ENCODE measurements at places on chromosomes 12 and 14.

GRCh38 chr14:50059763-50060616, 56.4 kb downstream of the VCPKMT start:
- no peak for DNase-seq

- no peak for DNase-seq
These were observed 24.1 kb downstream of the TTC8 start for GRCh38 chr14:88848571-88848970.

DNA sequence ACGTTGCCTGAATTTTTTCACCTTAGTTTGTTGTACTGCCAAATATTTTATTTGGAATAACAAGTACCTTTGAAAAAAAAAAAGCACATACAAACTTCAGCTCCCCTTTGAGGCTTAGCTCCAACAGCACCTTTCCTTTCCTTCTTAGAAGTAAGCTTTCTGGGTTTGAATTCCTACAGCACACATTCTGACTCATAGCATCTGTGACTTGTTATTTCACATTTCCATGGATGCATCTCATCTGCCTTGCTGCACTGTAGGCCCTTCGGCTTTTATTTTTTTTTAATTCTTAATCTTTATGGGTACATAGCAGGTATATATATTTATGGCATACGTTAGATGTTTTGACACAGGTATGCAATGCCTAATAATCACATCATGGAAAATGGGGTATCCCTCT, 7.2 kb downstream of the LGALS3 start:
- no peak for DNase-seq

GRCh38 chr12:65496617-65497016, 218.1 kb downstream of the MSRB3 start:
- no peak for DNase-seq

DNA sequence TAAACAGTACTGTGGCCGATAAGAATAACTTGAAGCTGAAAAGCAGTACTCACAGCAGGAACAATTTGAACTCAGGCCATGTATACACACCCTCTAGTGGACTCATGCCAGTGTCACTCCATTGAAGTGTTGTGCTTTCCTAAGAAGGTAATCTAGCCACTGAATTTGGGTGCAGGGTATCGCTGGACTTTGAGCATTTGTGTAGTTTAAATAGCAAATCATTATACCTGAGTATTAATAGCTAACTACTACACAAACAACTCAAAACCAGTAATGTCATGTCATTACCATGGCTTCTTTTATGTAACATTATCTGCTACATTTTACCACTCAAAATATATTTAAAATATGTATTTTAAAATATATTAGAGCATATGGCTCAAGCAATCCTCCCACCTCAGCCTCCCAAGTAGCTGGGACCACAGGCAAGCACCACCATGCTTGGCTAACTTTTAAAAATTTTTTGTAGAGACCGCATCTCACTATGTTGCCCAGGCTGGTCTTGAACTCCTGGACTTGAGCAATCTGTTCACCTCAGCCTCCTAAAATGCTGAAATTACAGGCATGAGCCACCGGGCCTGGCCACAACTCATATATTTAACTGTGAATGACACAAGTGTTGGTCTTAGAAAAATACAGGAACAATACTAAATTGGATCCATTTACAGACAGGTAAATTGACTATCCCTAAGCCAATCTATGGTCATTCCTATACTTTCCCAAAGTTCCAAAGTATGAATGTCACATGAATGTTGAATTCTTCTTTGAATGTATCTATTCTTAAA, 25.6 kb upstream of the ARID4A start:
- DNase-seq: no peak

GRCh38 chr12:8143261-8143660, 13.6 kb upstream of the ZNF705A start:
- DNase-seq: no peak

DNA sequence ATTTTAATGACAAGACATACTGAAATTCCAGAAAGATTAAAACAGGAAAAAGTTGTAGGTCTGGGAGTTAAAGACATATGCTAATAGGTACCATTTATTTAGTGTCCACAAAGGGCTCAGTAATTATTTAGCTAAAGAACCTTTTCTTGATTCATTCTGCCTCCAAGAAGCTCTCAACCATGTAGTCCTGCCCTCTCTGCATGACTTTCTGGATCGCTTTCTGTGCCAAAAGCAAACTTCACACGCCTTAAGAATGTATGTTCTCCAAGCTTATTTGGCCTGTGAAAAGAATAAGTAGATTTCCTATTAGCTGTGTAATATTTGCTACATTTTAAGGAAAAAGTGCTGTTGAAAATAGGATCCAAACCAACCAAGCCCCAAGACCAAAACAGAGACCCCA, 291.7 kb downstream of the C12orf75 start:
- DNase-seq: no peak

DNA sequence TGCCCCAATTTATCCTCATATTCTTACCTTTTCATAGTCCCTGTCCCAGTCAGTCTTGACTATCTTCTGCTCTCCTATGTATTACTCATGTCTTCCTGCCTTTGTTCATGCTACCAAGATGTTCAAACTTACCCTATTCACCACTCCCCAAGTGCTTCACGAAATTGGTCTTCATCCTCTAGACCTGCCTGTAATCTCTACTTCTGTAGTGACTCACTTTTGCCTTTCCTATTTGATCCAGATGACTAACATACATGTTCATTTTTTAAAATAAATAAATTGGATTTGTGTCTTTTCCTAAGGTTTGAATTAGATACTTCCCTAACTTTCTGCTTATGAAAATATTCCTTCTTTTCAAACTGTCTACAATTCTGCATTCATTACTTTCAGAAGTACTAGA, 107.7 kb upstream of the PPM1H start:
- DNase-seq: no peak

DNA sequence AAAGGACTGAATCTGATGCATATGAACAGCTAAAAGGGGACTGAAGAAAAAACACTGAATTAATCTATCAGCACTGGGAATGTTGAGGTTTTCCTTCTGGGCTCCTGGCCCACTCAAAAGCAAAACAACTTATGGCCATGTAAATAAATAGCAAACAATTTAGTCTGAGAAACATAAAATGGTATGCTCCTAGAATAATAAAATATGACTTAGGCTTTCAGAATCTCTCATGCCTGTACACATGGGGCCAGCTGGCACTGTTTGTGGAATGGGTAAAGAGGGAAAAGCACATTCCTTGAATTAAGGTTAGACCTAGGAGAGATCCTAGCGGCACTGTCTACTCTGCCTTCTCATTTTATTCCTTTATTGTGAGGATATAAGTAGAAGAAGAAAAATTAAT, 6.2 kb downstream of the KLHDC2 start:
- DNase-seq: no peak

- no peak for DNase-seq
These were observed 9.7 kb downstream of the TEDC1 start for GRCh38 chr14:105500726-105501101.

GRCh38 chr12:22437031-22437806, 102.7 kb upstream of the ST8SIA1 start:
- no peak for DNase-seq

GRCh38 chr12:117155278-117156060, 34.8 kb downstream of the FBXO21 start:
- DNase-seq: peak; percentile 37

- DNase-seq: no peak
These were observed 63.9 kb downstream of the DENND5B start for GRCh38 chr12:31527083-31527482.

- DNase-seq: no peak
These were observed 235.2 kb downstream of the PCNX1 start for GRCh38 chr14:71142375-71143038.

DNA sequence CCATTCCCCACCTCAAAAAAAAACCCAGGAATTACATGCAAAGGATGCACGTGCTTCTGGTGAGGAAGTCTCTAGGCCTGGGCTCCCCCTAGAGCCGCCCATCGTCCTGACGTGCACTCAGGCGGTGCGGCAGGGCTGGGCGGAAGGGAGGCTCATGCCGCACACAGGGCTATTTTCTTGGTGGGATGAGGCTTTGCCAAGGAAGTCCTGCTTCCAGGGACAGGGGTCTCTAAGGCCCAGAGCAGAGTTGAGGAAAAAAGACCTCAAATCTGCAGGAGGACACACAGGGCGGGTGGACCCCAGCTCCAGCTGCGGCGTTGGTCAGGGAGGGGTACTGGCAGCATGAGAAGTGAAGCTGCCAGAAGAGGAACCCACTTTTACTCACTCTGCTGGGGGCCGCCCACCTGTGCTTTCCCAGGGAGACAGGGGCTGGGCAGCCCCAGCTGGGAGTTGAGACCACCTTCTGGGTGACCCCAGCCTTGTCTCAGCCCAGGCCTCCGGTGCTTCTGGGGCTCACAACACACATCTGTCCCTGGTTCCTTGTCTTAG, 4.2 kb downstream of the RHOF start:
- DNase-seq: peak; percentile 44

GRCh38 chr14:25132732-25133422, 82.9 kb upstream of the STXBP6 start:
- DNase-seq: peak; percentile 2
